ENCODE measurements at places on chromosomes 1 and 21. TPM values are rescaled to one million over a fixed set of nuclear protein-coding genes. Genes with fewer than 3 reads are reported as not detected.

COL24A1 gene
- polyA plus RNA-seq: 0.04 TPM

HJV gene
- polyA plus RNA-seq: 0.07 TPM

JAK1 gene
- 15.5 TPM for polyA plus RNA-seq

PLEKHA6 gene
- 18.5 TPM for polyA plus RNA-seq

NR5A2 gene
- polyA plus RNA-seq: 28.3 TPM

LCE1A gene
- not detected for polyA plus RNA-seq

PPIAL4G gene
- not detected for polyA plus RNA-seq

BATF3 gene
- polyA plus RNA-seq: 3.1 TPM

FAM72B gene
- polyA plus RNA-seq: 0.31 TPM

- H3K4me1 ChIP-seq: peaks cover 8% of the 10 kb centered on the region
- no peak overlapping the region for H3K4me3 ChIP-seq
- no peaks in the 10 kb centered on the region for H3K27me3 ChIP-seq
- no peak overlapping the region for H3K27ac ChIP-seq
- H3K36me3 ChIP-seq: no peaks in the 10 kb centered on the region
Observed at GRCh38 chr1:162229549-162229948, 147.1 kb downstream of the SPATA46 start.

- no peak overlapping the region for H3K4me3 ChIP-seq
- H3K4me1 ChIP-seq: no peaks in the 10 kb centered on the region
- H3K27ac ChIP-seq: no peak overlapping the region
- no peaks in the 10 kb centered on the region for H3K27me3 ChIP-seq
- H3K36me3 ChIP-seq: no peaks in the 10 kb centered on the region
- DNase-seq: no peak
Observed at GRCh38 chr21:44334329-44335030, 4.7 kb downstream of the CFAP410 start.

GRCh38 chr1:62228136-62228882, 33.7 kb downstream of the L1TD1 start:
- no peaks in the 10 kb centered on the region for H3K27me3 ChIP-seq
- DNase-seq: no peak
- H3K27ac ChIP-seq: no peak overlapping the region
- H3K4me3 ChIP-seq: no peak overlapping the region
- H3K4me1 ChIP-seq: no peaks in the 10 kb centered on the region
- H3K36me3 ChIP-seq: no peaks in the 10 kb centered on the region

DNA sequence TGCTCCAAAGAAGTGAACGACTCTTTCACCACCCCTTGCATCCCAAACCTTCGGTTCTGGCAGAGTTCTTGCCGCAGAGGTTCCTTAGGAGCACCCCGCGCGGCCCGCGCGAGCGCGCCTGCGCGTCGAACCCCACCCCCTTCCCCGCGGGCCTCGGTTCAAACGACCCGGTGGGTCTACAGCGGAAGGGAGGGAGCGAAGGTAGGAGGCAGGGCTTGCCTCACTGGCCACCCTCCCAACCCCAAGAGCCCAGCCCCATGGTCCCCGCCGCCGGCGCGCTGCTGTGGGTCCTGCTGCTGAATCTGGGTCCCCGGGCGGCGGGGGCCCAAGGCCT, at the start of gene C1orf56:
TSS of gene C1orf56 (plus strand) at position 161 of the 334 bp plus-strand sequence. CDS start at position 258, 97 bp downstream.
- H3K4me1 ChIP-seq: peaks cover 13% of the 10 kb centered on the region
- peak within 1 kb of the TSS; percentile 79 for H3K27ac ChIP-seq
- peak within 1 kb of the TSS; percentile 52 for H3K4me3 ChIP-seq
- peaks cover 10% of the 10 kb centered on the region for H3K36me3 ChIP-seq
- peak; percentile 85 for DNase-seq

DNA sequence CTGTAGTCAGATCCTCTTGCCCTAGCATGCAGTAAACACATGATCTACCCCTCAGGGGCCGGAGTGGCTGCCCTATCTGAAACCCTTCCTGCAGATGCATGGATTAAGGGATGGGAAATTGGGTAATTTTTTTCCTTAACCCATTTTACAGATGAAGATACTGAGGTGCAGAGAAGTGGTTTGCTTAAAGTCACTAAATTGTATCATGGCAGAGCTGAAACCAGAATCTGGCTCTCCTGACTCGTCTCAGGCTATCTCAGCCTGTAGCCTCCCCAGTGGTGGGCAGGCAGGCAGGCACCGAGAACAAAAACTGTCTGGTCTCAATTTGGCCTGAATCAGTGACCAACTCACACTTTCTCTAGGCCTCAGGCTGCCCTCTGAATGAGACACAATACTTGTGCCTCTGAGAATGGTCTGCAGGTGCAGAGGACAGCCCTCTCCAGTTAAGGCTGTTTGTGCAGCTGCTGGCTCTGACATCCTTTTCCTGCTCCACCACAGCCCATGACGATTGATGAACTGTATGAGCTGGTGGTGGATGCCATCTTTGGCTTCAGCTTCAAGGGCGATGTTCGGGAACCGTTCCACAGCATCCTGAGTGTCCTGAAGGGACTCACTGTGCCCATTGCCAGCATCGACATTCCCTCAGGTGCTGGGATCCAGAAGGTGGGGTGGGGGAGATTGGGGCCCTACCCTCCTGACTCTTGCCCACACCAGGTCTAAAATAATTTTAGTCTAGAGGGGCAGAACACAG, 1.5 kb downstream of the NAXE start:
- no peaks in the 10 kb centered on the region for H3K27me3 ChIP-seq
- no peak overlapping the region for H3K4me3 ChIP-seq
- no peak overlapping the region for H3K27ac ChIP-seq
- no peaks in the 10 kb centered on the region for H3K36me3 ChIP-seq
- DNase-seq: no peak

DNA sequence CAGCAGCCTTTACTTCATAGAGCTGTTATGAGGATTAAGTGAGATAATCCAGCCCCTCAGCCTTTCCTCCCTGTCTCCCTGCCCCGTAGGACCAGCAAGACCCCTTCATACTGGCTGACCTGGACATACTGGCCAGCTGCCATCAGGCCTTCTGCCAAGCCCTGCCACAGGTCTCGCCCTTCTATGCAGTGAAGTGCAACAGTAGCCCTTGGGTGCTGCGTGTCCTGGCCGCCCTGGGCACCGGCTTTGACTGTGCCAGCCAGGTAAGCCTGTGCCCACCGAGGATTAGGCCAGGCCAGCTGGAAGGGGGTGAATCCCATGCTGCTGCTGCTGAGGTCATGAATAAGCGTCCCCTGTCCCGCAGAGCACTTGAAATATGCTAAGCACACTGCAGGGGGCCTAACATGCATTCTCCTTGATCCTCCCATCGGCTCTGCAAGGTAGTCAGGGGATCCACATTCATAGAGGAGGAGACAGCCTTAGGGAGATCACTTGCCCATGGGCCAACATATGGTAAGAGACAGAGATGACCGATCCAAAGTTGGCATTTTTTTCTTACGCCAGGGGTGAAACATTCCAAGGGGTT, 73.3 kb upstream of the TINAGL1 start:
- H3K36me3 ChIP-seq: no peaks in the 10 kb centered on the region
- no peaks in the 10 kb centered on the region for H3K4me1 ChIP-seq
- no peaks in the 10 kb centered on the region for H3K27me3 ChIP-seq
- DNase-seq: no peak
- no peak overlapping the region for H3K4me3 ChIP-seq

DNA sequence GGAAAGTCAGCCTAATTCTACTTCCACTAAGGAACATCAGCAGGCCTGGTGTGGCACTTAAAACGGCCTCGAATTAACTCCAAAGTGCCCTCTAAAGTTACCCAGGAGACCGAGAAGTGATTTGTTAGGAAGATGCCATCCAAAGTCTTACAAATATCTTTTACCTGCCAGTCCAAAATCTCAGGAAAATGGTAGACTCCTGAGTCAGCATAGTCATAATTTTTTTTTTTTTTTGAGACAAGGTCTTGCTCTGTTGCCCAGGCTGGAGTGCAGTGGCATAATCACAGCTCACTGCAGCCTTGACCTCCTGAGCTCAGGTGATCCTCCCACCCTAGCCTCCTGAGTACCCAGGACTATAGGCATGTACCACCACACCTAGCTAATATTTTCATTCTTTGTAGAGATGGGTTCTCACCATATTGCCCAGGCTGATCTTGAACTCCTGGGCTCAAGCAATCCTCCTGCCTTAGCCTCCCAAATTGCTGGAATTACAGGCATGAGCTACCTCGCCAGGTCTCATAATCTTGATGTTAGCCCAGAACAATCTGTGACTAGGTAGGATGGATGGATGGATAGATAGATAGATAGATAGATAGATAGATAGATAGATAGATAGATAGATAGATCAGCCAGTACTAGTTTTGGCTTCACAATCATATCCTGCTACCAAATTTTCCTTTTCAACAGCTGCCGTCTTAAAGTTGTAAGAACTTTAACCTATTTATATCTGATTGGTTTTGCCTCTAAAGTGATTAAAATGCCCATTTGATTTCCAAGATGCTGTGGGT, 25.3 kb upstream of the PPP2R5A start:
- no peaks in the 10 kb centered on the region for H3K36me3 ChIP-seq
- DNase-seq: no peak
- H3K27me3 ChIP-seq: no peaks in the 10 kb centered on the region
- peak overlapping the region; percentile 59 for H3K27ac ChIP-seq
- peaks cover 12% of the 10 kb centered on the region for H3K4me1 ChIP-seq

DNA sequence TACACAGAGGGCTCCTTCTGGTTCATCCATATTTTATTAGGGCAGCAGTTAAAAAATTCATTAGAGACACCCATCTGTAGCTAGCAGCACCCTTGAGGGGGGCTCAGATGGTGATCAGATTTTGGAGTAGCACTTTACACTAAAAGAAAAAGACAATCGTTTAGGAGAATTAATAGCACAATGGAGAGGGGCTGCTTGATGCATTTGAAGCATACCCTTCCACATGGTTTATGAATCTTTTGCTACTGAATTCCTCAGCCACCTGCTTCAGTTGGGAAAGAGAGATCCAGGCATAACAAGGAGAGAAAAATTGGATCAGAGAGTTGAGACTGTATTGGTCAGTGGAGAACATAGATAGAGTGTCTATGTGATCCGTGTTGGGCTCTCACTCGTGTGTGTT, 54.4 kb downstream of the DISC1 start:
- no peak overlapping the region for H3K4me3 ChIP-seq
- H3K4me1 ChIP-seq: no peaks in the 10 kb centered on the region
- no peak overlapping the region for H3K27ac ChIP-seq
- H3K36me3 ChIP-seq: no peaks in the 10 kb centered on the region
- no peaks in the 10 kb centered on the region for H3K27me3 ChIP-seq

DNA sequence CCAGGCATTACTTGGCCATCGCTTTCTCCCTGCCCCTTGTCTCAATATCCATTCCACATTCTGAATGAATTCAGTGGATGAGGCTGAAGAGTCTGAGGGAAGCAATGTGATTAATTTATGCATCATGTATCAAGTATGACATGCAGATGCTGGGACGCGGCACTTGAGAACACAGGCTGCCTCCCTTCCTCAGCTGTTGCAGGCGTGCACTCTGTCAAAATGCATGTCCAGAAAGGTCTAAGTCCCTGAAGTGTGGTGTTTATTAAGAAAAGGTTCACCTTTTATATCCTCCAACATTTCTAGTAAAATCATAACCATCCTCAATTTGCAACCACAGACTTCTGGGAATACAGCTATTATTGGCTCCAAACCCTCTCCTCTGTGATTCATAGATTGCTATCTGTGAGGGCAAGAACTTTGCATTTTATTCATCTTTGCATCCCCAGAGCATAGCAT, 22.6 kb upstream of the RAB3GAP2 start:
- no peaks in the 10 kb centered on the region for H3K4me1 ChIP-seq
- no peak overlapping the region for H3K27ac ChIP-seq
- no peaks in the 10 kb centered on the region for H3K36me3 ChIP-seq
- H3K4me3 ChIP-seq: no peak overlapping the region
- H3K27me3 ChIP-seq: no peaks in the 10 kb centered on the region
- DNase-seq: no peak

- H3K27ac ChIP-seq: peak overlapping the region; percentile 99
- peaks cover 62% of the 10 kb centered on the region for H3K4me1 ChIP-seq
- peak; percentile 87 for DNase-seq
- peaks cover 11% of the 10 kb centered on the region for H3K36me3 ChIP-seq
- H3K4me3 ChIP-seq: no peak overlapping the region
Observed at GRCh38 chr1:44810101-44810761, 1.9 kb downstream of the BTBD19 start.

- H3K27ac ChIP-seq: no peak overlapping the region
- H3K4me3 ChIP-seq: no peak overlapping the region
- H3K36me3 ChIP-seq: no peaks in the 10 kb centered on the region
- DNase-seq: no peak
- no peaks in the 10 kb centered on the region for H3K27me3 ChIP-seq
Observed at GRCh38 chr1:171762143-171762563, 19.3 kb upstream of the METTL13 start.
